Peyer's patch (tissue), 4 donors: ENCODE measurements at places on chromosomes 6 and 20.

GRCh38 chr20:9422321-9423057, 91.9 kb upstream of the LAMP5 start:
- DNase-seq = no peak

DNA sequence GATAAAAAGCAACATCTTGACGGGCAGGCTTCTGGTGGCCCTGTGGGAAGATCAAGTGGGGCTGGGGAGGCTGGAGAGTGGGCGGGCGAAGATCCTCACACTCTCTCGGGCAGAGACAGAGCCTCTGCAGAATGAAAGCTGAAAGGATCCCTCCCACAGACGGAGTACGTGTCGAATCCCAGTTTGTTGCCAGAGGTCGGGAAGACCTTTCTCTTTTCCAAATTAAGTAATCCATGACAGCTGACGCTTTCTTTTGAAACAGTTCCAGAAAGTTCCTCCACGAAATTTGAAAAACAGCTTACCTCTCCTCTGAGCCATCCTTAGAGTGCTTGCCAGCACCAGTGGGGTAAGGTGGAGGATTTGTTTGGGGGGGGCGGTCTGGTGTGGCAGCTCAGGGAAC, 155.6 kb upstream of the SMLR1 start:
- DNase-seq = no peak

DNA sequence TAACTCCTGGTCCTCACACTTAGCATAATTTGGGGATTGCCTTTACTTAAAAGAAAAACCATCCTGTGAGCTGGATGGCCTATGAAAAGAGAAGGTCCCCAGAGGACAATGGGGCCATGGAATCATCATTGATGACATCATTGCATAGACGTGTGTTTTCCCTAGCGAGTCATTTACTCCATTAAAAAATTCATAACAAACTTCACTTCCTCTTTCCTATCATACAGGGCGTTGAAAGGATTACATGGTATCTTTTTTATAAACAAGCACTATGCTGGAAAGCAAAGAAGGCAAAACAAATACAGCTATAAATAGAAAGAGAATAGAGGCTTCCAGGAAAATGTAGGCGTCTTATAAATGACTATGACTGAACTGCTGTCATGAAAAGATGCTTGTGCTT, 11.3 kb upstream of the COL12A1 start:
- no peak for DNase-seq

DNA sequence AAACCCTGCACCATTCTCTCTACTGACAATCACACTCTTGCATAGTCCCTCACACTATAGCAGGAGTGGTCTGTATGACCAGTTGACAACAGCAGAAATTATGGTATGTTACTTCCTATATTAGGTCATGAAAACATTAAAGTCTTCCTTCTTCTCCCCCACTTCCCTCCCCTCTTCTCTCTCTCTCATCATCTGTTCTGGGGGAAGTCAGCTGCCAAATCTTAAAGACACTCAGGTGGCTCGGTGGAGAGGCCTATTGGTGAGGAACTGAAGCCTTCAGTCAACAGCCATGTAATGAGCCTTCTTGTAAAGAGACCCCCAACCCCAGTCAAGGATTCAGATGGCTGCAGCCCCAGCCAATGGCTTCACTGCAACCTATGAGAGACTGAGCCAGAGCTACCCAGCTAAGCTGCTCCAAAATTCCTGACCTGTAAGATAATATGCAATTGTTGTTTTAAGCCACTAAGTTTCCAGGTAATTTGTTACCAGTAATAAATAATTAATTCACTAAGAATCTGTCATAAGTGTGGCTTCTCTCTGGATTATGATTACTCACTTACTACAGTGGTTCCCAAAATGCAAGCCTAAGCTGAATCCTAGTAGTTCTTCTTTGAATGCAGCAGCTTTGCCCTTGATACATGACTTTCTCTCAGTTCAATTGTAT, 11.2 kb upstream of the TSBP1 start:
- no peak for DNase-seq

DNA sequence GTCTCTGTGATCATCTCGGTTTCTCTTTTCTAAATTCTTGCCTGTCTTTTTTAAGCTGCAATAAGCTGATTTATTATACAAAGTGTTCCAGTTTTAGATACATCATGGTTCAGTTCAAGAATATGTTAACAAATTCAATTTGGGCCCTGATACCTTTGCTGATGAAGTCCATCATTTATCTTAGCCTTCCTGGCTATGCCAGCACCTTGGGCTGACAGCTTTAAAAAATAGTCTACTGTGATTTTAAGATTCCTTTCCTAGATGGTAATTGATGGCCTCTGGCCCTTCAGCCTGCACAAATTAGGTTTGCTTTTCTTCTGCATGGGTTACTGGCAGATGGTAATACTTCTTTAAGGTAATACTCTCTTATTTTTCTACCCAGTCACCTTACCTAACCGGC, 7.1 kb upstream of the TMEM217 start:
- DNase-seq = no peak

DNA sequence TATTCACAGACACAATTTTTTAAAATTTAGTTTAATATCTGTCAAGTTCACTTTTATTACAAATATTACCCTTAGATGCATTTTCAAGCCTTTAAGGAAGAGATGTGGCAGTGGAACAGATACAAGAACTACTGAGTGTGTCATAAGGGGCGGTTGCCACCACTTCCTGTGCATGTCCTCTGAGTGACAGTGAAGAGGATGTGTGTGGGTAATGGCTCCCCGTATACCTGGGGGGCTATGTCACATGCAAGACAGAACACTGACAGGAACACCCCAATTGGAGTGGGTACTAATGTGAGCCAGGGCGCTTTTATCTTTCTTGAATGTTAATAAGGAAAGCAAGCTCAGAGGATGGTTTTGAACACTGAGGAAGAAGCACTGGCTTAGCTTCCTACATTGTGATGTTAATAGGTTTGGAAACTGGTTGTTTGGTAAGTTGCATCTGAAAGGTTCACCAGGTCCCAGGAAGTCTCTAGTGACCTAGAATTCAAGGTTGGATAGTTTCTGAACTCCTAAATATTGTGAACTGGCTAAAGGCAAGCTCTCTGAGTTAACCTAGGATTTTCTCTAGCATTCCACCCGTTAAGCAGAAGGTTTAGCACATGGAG, 83.4 kb upstream of the ASF1A start:
- peak; percentile 86 for DNase-seq

- no peak for DNase-seq
These were observed 516.7 kb downstream of the C6orf118 start for GRCh38 chr6:164792666-164793065.

DNA sequence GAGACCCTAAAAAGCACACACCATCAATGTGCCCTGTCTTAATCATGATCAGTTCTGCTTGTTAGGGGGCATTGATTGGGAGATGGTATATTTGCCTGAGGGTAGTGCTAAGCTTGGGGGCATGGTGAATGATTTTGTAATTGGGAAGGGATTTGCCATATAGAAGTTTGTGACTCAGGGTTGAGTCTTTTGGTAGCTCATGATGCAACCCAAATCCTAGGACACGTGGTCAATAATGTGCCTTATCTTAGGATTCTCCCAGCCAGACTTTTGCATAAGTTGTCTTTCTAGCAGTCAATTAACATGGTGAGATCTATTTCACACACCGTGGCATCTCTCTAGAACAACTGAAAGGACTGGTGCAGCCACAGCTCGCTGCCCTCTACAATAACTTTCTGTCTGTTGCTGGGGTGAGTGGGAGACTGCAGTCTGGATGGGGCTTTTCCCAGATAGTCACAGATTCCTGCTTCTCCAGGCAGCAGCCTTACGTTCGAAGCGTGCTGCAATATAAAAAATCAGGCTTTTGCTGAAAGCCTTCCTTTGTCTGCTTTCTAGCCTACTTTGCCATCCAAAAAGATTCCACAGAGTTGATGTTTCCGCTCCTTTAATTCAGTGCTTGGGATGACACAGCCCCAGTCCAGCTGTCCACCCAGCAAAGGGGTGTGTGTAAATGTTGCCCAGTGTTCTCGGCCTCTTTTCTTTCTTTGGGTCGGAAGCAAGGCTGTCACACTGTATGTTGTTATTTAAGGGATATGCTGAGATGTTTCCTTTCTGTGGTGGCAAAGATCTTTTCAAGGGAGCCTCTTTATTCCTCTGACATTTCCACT, 58.9 kb downstream of the ID4 start:
- no peak for DNase-seq

- DNase-seq = no peak
These were observed 36.0 kb downstream of the KIZ start for GRCh38 chr20:21161926-21162325.

DNA sequence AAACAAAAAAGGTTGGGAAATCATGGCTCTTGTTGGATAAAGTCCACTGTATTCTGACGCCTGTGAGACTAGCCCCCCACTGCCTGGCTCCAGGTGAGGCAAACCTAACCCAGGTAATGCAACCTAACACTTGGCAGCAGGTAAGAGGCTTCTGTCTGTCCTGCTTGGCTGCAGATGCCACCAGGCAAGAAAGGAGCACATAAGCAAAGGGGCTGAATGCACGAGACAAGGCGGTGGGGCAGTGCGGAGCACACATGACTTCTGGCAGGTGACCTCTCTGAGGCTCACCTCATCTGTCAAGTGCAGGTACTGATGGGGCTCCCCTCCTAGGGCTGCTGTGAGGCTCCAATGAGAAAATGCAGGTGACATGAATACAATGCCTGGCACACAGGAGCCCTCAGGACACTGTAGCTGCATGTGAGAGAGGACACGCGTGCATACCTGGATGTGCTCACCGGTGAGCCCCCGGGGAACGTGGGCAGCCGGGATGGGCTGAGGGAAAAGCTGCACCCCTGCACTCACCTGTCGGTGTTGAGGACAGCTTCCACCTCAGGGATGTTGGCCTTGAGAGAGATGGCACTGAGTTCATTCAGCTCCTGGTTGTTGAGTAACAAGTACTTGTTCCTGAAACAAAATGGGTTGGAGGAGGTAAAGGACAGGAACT, 54.1 kb downstream of the MYH7B start:
- DNase-seq = peak; percentile 37

DNA sequence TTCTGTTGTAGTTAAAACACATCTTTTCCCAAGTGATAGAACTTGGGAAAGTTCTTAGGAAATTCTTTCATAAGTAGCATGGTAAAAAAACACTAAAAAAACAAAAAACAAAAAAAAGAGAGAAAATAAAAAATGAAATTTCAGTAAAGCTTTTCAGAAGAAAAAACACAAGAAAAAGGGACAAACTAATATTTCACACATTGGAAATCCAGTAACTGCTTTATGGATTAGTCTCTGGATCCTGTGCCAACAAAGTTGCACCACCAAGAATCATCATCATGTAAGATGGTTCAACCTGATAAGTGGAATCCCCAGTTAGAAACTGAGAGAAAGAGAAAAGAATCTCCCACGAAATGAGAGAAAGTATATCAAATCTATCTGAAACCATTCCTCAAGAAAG, 144.2 kb downstream of the GMDS start:
- no peak for DNase-seq

DNA sequence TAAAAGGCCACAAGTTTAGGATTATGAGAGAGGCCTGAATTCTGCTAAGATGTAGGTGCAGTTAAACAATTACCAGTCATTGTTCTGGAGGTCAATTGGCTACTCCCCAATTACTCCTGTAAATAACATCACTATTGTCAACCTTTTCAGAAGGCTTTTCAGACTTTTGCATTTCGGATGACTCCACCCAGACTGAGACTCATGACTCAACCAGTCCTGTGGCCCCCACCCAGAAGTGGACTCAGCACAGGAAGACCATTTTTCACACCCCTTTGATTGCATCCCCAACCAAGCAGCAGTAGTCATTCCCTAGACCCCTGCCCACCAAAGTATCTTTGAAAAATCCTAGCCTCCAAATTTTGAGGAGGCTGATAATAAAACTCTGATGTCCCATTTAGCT, 139.3 kb upstream of the SLC22A16 start:
- DNase-seq = no peak

GRCh38 chr6:133242637-133243585, 1.8 kb downstream of the EYA4 start:
- no peak for DNase-seq

DNA sequence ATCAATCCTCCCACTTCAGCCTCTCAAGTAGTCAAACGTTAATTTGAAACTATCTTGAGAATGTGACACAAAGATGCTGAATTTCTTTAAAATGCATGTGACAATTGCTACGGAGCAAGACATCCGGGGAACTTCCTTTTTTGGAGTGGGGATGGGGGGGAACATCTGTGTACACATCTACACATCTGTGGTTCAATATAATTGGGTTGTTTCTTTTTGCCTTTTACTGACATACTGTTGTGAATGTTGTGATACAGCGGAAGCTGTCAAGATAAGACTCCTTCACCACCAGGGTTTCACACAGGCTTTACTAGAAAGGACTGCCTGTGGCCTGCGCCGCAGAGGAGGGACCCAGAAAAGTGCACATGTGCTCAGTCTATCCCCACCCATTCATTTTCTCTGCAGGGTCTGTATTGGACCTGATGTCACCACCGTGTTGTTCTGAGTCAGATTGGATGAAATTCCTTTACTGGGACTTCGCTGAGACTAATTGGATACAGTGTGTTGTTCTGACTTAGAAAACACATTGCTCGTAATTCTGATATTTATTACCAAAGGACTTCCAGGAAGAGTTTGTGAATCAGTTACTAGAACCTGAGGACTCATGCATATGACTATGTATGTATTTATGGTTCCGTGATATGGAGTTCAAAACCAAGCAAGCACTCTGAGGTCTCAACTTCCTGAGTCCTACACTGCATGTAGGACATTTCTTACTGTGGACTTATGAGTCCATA, 98.7 kb upstream of the SGK1 start:
- no peak for DNase-seq

DNA sequence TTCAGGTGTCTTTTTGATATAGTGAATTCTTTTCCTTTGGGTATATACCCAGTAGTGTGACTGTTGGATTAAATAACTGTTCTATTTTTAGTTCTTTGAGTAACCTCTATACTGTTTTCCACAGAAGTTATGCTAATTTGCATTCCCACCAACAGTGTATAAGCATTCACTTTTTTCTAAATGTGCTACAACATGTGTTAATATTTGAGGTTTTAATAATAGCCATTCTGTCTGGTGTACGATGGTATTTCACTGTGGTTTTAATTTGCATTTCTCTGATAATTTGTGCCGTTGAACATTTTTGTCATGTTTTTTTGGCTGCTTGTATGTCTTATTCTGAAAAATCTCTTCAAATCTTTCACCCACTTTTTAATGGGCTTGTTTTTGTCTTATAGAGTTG, 563.5 kb downstream of the GRIK2 start:
- DNase-seq = no peak
